ENCODE measurements at places on chromosomes 2 and 18.

DNA sequence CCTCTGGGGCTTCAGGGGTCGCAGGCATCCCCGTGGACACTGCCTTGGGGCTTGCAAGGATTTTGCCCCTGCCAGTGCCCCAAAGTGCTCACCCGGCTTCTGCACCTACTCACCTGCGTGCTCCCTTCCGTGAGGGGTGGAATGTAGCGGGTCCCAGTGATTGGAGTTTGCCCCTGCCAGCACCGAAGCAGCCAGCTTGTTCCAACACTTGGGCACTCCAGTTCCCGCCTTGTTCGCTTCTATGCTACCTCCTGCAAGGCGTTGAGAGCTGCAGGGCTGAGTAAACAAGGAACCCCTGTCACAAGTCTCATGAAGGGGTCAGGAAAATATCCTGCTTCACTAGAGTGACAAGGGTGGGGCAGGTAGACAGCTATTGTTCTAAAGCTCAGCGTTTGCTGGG, 631.5 kb downstream of the EPHA4 start:
- no peak for DNase-seq

GRCh38 chr2:10654069-10654468, 35.7 kb downstream of the NOL10 start:
- DNase-seq, result no peak

- DNase-seq, result no peak
Measured at GRCh38 chr18:2218101-2218500, 353.2 kb downstream of the METTL4 start.

- DNase-seq, result no peak
Measured at GRCh38 chr18:51132256-51132935, 65.1 kb downstream of the MEX3C start.

GRCh38 chr18:23498877-23499276, 4.4 kb upstream of the RMC1 start:
- DNase-seq, result no peak

DNA sequence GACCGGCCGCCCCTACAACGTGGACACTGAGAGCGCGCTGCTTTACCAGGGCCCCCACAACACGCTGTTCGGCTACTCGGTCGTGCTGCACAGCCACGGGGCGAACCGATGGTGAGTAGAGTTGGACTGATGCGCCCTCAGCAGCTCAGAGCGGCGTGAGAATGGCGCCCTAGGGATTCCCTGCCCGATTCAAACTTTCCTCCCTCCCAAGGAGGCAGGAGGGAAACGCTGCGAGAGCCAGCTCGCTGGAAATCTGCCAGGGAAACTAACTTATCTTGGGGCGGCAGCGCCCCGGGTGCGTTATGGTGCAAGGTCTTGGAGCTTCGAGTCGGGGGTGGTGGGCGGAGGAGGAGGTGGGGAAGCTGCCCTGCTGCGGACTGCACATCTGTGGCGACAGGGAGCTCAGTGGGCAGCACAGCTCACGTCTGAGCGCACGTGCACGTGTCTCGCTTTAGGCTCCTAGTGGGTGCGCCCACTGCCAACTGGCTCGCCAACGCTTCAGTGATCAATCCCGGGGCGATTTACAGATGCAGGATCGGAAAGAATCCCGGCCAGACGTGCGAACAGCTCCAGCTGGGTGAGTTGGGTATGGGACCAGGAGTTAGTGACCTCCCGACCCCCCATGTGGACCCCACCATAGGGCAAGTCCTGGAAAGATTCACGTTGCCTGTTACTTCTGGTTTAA, 697 bp downstream of the ITGA4 start:
- no peak for DNase-seq

- no peak for DNase-seq
Measured at GRCh38 chr2:49959961-49960553, 805.7 kb upstream of the FSHR start.

DNA sequence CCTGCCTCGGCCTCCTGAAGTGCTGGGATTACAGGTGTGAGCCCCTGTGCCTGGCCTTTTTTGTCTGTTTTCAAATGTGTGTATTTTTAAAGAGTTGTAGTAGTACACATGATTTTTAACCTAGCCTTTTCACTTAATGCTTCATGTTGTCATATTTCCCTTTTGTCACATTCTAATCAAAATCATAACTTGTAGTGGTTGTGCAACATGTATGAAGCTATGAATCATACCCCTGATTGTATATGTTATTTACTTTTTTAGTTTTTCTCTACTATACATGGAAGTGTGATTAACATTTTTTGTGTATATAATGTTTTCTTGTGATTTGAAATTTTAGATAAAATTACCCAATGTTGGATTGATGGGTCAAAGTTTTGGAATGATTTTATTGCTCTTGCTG, 8.5 kb downstream of the GEN1 start:
- no peak for DNase-seq

- no peak for DNase-seq
Measured at GRCh38 chr2:219718066-219718465, 90.6 kb downstream of the SLC4A3 start.

DNA sequence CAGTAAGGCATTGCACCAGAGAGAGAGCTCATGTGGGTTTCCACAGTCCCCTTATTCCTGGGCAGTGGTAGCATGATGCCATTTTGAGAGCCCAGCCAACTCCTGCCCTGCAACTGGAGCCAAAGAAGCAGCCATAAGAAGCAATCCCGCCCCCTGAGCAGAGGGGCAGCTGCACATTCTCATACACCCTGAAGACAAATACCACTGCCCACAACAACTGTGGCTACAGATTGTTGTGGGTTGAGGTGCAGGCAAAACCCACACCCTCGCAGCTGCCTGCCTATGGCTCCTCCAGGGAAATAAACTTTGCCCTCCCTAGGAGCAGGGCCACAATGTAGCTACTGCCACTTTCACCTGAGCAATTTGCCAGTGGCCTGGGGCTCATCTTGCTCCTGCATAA, 219.4 kb upstream of the NRXN1 start:
- DNase-seq, result no peak

DNA sequence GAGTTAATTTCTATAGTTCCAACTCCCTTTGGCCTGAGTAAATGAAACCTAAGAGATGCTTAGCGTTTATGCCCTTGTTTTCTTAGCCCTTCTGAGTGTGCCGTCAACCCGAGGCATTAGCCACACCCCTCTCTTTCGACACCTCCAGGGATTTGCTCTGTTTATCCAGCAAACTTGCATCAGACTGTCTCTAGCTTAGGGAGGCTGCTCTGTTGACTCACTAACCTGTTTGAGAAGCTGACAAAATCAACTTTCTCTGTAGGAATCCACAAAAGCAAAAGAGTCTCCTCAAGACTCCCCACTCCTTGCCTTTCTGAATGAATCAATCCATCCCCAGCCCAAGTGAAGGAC, 317.6 kb downstream of the TNS1 start:
- peak; percentile 7 for DNase-seq

GRCh38 chr18:48472610-48473009, 63.4 kb upstream of the ZBTB7C start:
- DNase-seq, result no peak

- no peak for DNase-seq
Measured at GRCh38 chr18:25831301-25831701, 259.1 kb downstream of the SS18 start.

- DNase-seq, result no peak
Measured at GRCh38 chr2:167703441-167703840, 544.0 kb downstream of the STK39 start.

DNA sequence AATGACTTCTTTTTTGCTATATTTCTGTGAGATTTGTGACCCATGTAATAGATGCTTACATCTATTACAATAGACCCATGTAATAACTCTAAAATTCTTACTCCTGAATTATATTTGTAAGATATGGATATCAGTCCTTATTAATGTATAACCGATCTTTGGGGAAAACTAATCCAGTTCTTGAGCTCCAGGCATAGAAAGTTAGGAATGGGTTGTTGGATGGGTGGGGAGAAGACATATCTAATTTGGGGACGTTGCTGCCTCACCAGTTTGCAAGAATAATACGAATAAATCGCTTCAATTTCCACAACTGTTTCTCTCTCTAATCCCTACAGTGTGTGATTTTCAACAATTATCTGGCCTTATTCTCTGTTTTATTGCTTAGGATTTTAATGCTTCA, 13.5 kb downstream of the CAVIN2 start:
- no peak for DNase-seq

- no peak for DNase-seq
Measured at GRCh38 chr2:202479090-202479489, 103.0 kb downstream of the BMPR2 start.

DNA sequence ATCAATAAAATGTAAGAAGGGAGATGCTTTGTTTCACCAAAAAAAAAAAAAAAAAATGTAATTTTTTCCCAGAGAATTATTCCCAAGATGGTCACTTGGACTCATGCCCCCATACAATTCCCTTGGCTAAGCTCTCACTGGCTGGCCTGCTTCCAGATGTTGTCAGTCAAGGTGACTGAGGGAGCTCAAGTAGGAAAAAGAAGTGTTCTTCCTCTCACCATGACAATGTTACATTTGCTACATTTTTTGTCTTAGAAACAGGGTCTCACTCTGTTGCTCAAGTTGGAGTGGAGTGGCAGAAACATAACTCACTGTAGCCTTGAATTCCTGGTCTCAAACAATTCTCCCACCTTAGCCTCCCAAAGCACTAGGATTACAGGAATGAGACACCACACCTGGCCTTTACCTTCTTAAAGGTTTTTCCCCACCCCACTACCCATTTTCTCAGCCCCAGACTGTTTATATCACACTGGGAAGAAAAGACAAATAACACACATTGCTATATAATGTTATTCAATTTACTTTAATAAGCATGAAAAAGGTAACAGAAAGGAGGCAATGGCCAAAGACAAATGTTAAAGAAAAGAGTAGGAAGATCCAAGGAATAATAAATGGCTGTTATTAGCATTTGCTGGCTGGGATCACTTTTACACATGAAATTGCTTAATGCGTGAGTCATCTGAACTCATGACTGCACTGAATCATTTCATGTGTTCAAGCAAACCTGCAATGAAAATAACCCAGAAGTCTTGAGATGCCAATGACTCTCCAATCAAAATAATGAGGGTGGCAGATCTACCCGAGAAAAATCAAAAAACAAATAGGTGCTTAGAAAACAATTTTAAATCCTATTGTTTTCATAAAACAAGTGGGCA, 45.2 kb downstream of the ACVR1 start:
- DNase-seq, result no peak

GRCh38 chr2:8790739-8791162, 46.7 kb downstream of the KIDINS220 start:
- no peak for DNase-seq

DNA sequence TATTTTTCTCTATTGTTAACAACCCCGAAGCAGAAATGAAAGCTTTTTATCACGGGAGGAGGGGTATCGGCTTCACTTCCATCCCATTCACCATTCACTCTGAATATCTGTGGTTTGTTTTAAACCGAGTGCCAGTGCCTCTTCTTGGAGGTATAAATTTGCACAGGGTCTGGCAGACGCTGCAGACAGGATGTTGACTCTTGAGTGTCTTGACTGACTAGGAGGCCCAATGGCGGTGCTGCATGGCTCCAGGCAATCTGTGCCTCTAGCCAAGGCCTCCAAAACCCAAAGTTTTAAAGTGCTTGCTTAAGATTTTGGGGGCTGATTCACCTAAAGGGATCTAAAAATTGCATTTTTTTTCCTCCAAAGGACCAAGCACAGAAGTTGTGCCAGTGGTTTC, 183.8 kb downstream of the LTBP1 start:
- no peak for DNase-seq

GRCh38 chr18:9055626-9056025, 46.9 kb upstream of the NDUFV2 start:
- no peak for DNase-seq

All from NCI-H187 (cell line).